ENCODE measurements at places on chromosomes 1 and 21.

DNA sequence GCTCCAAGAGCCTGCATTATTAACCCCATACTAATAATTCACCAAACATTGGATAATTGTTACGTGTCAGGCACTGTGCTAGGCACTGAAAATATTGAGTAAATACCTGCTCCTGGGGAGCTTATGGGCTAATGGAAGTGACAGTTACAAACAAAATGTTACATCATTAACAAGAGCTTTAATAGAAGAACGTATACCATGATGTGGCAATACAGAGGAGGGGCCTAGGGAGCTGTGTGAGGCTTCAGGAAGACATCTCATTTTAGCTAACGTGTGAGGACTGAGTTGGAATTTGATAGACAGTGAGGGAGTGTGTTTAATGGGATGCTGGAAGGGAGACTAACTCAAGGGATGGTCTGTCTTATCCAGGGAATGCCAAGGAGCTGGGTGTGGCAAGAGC, 16.5 kb upstream of the TSPAN2 start:
- no peak for DNase-seq

- DNase-seq = no peak
Measured at GRCh38 chr1:42034426-42034825, 115.7 kb upstream of the HIVEP3 start.

- no peak for DNase-seq
Measured at GRCh38 chr1:100074604-100075395, 57.9 kb downstream of the SASS6 start.

GRCh38 chr1:26887125-26887524, 3.0 kb downstream of the GPN2 start:
- no peak for DNase-seq

- no peak for DNase-seq
Measured at GRCh38 chr1:164495905-164496304, 63.1 kb upstream of the PBX1 start.

DNA sequence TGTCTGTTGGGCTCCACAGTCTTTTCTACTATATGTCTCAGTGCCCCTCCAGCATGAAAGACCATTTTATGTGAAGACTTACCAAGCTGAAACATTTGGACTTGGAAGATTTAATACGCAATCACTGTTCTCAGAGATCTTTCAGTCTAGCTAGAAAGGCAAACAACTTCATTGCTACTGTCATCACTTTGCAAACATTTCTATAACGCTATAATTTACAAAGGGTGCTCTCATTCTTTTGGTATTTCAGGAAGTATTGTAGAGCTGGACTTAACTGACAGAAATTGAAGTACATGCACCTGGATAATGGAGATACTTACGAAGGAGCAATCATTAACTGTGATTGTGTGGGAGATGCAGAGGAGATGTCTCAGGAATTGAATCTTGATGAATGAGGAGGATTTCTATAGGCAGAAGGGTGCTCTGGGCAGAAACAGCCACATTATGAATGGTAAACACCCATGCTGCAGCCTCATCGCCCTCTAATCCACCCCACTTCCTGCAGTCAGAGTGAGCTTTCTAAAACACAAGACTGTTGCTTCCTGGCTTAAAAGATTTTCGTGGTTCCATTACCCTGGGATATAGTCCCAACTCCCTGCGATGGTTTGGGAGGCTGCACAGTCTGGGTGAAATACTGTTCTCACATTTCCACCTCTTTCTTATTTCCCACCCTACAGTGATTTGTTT, 75.1 kb upstream of the GNG12 start:
- no peak for DNase-seq

DNA sequence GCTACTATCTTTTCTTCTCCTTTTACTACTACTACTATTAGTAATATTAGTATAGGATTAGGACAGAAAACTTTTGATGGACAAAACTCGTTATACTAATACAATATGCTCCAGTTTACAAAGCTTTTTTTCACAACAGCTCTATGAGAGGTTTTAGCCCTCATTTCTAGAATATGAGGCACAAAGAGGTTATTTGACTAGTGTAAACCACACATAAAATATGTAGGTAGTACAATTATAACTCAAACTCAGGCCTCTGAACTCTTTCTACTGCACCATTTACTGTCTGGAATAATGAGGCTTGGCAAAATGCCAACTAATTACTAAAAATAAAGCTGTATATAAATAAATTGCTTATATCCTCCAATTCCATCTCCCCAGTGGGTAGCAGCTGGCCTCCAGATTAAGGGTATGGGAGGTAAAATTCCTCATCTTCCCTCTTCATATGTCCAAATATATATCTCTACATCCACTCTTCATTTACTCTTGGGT, 99.9 kb downstream of the LYST start:
- no peak for DNase-seq

GRCh38 chr1:93681101-93681988, at the start of gene BCAR3:
TSS of gene BCAR3 (minus strand) at chr1:93681837. CDS start at chr1:93674930, 6,907 bp downstream.
- peak; percentile 83 for DNase-seq

- DNase-seq = peak; percentile 20
Measured at GRCh38 chr1:200880212-200880611, 7.4 kb downstream of the GPR25 start.

GRCh38 chr1:182851825-182852224, 12.7 kb downstream of the DHX9 start:
- no peak for DNase-seq

GRCh38 chr1:202848191-202848542, 37.4 kb downstream of the PCAT6 start:
- DNase-seq = no peak

DNA sequence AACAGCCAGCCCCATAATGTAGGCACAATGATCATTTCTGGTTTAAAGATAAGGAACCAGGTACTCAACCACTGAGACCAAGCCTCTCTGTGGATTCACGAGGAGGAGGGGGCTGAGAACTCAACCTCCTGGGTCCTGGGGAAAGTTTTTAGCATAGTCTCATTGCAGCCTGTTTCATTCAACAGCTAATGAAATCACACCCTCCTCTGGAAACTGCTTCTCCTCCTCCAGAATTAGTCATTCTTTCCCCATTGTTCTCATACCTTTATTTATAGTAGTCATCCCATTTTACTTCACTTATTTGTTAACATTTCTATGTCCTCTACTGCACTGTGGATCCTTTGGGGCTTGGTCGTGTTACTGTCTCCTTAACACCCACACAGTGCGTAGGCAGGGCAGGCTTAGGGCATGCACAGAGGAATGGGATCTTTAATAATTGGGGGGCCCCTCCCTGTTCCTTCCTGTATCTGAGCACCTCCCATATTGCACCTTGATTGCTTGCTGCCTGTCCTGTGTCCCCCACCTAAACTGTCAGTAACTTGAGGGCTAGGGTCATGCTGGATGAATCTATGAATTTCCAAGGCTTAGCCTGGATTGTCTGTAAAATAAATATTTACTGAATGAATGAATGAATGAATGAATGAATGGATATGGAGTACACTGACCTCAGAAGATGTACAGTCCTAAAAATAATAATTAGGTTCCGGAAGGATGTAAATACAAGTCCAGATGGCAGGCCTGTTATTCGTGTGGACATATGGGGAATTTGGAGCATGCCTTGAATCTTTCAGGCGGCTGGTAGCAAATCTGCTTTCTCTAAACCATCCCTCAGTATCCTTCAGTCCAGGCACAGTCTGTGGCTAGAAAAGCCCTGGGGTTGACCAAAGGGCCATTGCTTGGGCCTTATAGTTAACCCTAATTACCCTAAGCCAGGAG, 153.8 kb upstream of the HMGB4 start:
- no peak for DNase-seq

DNA sequence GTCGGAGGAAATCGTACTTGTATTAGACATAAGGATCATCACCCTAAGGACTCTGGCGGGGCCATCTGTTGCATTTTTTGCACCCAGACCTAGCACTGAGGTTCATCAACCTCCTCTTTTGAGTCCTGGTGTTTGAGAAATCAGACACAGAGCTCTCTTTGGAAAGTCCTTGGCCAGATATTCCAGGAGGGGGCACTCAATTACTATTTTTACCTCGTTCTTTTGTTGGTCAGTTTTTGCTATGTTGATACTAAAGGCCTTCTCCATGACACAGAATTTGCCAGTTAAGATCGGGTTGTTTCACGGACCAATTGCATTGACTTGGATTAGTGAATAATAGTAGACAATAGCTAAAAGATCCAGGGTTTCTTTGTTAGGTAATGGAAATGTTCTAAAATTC, 711.2 kb downstream of the KCNT2 start:
- no peak for DNase-seq
